ENCODE measurements at places on chromosomes 2 and 18. TPM values are rescaled to one million over a fixed set of nuclear protein-coding genes. Genes with fewer than 3 reads are reported as not detected.

GRCh38 chr18:23627321-23627720, 35.4 kb downstream of the ANKRD29 start:
- no peaks in the 10 kb centered on the region for H3K4me1 ChIP-seq
- no peak overlapping the region for H3K4me3 ChIP-seq
- H3K27ac ChIP-seq, result no peak overlapping the region

- H3K27ac ChIP-seq, result no peak overlapping the region
- no peak overlapping the region for H3K4me3 ChIP-seq
- H3K36me3 ChIP-seq, result peaks cover 44% of the 10 kb centered on the region
- no peaks in the 10 kb centered on the region for H3K4me1 ChIP-seq
These were observed 18.1 kb downstream of the CPSF3 start for GRCh38 chr2:9441556-9441955.

UBXN2A gene
- 13.5 TPM for total RNA-seq

DNA sequence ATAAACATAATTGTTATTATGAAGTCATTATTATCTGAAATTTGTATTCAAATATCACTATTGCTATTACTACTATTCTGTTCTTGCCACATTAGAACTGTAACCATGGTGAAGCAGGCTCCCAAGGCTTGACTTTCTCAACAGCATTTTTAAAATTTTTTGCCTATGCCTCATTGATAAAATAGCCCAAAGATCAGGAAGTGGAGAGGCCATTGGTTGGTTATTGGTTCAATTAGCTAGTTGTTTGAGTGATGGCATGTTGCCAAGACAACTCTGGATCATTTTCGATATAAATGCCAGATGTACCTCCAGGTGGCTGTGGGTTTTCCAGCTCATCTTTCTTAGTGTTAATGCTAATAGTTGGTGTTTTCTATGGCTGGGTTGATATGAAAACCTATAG, 513.5 kb downstream of the TRIB2 start:
- H3K4me1 ChIP-seq, result no peaks in the 10 kb centered on the region
- no peaks in the 10 kb centered on the region for H3K36me3 ChIP-seq
- no peak overlapping the region for H3K4me3 ChIP-seq
- no peaks in the 10 kb centered on the region for H3K27me3 ChIP-seq
- DNase-seq, result no peak

DNER gene
- 0.93 TPM for total RNA-seq

DNA sequence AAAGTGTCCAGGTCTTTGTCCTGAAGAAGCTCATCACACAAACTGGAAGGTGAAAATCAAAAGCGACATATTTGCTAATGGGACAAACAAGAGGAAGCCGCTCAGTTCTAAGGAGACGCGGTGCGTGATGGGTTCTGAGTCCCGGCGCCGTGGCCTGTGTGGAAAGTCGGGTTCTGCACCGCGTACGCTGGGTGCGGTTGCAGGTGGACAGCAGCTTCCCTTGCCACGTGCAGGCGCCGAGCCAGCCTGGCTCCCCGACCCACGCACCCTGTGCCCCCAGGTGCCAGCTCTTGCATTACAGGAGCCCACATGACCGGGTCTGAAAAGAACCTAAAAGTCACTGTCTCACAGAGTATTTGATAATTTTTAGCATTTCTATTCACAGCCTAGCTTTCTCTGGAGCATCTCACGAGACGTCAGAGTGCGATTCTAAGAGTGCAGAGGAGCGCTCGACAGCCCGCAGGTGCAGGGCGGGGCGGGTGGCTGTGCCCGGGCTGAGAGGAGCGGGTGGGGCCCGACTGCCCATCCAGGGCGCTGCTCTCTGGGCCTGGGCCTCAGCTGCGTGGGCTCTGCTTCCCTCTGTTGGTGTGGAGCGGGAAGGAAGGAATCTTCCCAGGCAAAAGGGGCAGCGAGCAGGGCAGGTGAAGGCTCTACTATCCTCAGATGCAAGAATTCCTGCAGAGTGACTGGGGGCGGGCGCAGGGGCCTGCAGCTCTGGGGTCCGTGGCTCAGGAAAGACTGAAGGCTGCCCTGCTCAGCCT, 39.4 kb downstream of the MYT1L start:
- H3K4me1 ChIP-seq, result peaks cover 7% of the 10 kb centered on the region
- no peak overlapping the region for H3K27ac ChIP-seq
- DNase-seq, result peak; percentile 79
- H3K27me3 ChIP-seq, result no peaks in the 10 kb centered on the region
- no peaks in the 10 kb centered on the region for H3K36me3 ChIP-seq

GCC2 gene
- 41.4 TPM for total RNA-seq

DNA sequence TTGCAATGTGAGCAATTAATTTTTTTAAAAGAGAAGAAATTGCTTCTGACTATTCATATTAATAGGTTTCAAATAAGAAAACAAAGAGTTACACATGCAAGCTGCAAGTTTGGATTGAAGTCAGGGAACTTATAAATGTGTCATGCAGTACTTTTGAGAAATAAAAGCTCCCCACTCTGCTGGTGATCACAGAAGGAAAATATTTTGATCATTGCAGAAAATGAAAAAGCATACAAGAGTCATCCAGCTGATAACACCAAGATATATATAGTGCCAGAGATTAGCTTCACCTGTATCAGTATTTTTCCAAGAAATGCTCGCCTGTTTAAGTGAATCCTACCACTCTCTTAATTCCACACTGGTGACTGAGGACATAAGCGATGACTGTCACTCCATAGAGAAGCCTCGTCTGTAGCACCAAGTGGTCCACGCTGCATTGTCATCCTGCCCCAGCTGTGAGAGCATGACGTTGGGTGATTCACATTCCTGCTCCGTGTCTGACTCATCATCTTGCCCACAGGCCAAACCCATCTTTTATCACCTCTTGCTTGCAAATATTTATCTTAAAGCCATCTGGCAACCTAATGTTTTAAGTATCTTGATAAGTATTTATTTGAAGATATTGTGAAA, 178.0 kb downstream of the ASXL3 start:
- no peaks in the 10 kb centered on the region for H3K27me3 ChIP-seq
- no peak for DNase-seq
- no peaks in the 10 kb centered on the region for H3K4me1 ChIP-seq

- no peaks in the 10 kb centered on the region for H3K36me3 ChIP-seq
- no peak overlapping the region for H3K4me3 ChIP-seq
- H3K27ac ChIP-seq, result no peak overlapping the region
- H3K4me1 ChIP-seq, result peaks cover 24% of the 10 kb centered on the region
These were observed 3.1 kb downstream of the TWIST2 start for GRCh38 chr2:238851026-238851425.

GRCh38 chr2:20326163-20326780, 24.4 kb downstream of the PUM2 start:
- no peak overlapping the region for H3K27ac ChIP-seq
- H3K27me3 ChIP-seq, result no peaks in the 10 kb centered on the region
- DNase-seq, result peak; percentile 63
- H3K4me1 ChIP-seq, result peaks cover 25% of the 10 kb centered on the region

SCYGR5 gene
- total RNA-seq, result not detected

DNA sequence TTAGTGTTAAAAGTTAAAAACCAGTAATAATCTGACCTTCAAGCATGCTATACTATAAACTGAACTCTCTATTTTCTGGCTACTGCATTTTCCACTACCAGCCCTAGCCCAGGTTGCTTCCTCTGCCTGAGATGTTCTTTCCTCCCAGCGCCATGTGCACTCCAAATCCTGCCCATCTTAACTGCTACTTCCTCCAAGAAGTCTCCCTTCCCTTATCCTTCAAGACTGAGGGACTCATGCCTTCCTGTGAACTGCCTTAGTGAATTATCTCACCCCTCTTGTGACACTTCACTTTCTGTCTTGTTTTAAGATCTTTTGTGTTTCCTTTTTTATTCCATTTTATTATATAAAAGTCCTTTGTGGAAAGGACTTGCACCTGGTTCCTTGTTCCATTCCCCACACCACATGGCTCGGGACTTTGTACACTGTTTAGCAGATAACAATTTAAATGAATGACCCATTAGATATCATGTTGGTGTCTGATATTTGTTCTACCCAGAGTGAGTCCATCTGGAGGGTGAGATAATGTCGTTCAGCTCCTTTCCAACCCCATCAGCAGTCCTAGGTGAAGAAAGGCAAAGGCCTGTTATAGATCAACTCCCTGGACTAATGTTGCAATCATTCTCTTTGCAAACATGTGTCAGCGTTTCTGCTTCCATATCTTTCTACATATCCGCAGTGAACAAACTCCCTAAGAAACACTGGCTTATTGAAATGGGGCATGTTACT, 20.9 kb upstream of the AGFG1 start:
- no peak overlapping the region for H3K27ac ChIP-seq
- H3K36me3 ChIP-seq, result no peaks in the 10 kb centered on the region
- H3K27me3 ChIP-seq, result no peaks in the 10 kb centered on the region
- H3K4me1 ChIP-seq, result no peaks in the 10 kb centered on the region
- no peak for DNase-seq

DNA sequence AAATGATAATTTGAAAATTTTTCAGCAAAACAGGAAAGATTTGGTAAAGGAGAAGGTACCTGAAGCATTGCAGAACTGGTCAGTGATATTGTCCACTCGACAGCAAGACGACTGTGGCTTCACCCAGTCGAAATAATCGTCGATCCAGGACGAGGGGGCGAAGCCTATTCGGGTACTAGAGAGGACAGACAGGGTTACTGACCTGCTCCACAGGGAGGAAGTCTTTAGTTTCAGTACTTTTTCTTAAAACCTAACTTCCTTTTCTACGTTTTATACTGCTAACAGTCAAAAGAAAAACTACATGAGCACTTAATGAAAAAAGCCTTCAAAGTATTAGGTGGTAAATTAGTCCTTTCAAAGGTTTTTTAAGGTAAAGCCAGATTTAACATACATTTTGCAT, 36.0 kb downstream of the RMC1 start:
- no peaks in the 10 kb centered on the region for H3K4me1 ChIP-seq
- H3K4me3 ChIP-seq, result no peak overlapping the region
- no peak for DNase-seq
- no peaks in the 10 kb centered on the region for H3K27me3 ChIP-seq
- H3K27ac ChIP-seq, result no peak overlapping the region

- peaks cover 15% of the 10 kb centered on the region for H3K4me1 ChIP-seq
- no peaks in the 10 kb centered on the region for H3K36me3 ChIP-seq
- H3K4me3 ChIP-seq, result peak overlapping the region; percentile 99
- peak overlapping the region; percentile 79 for H3K27ac ChIP-seq
These were observed 633 bp downstream of the MALT1 start for GRCh38 chr18:58671632-58672564.

- H3K27me3 ChIP-seq, result no peaks in the 10 kb centered on the region
- no peaks in the 10 kb centered on the region for H3K4me1 ChIP-seq
- no peaks in the 10 kb centered on the region for H3K36me3 ChIP-seq
- no peak overlapping the region for H3K4me3 ChIP-seq
- no peak overlapping the region for H3K27ac ChIP-seq
- no peak for DNase-seq
These were observed 70.8 kb downstream of the QPCT start for GRCh38 chr2:37415128-37415820.
